ENCODE measurements at places on chromosomes 7 and 10.

- no peak for DNase-seq
These were observed 92.8 kb upstream of the INSIG1 start for GRCh38 chr7:155204744-155205367.

DNA sequence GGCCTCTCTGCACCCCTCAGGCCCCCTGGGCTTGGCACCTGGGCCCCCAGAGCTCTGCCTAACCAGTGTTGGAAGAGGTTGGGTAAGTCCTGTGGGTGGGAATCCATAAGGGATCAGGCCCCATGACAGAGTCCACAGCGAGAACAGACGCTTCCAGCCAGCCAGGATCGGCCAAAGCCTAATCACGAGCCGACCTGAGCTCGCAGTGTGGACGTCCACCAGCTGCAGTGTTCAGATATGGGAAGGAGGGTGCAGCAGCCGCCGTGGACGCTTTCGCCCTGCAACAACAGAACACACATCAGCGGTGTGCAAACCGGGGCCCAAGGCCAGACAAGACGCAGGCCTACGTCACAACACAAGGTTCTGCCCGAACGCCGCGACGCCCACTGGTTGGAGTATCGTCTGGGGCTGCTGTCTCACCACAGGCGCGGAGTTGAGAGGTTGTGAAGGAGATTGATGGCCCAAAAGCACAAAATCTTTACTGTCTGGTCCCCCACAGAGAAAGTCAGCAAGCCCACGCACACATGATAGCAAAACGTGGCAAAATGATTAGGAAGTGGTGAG lies 102.1 kb downstream of the FOXL3 start:
- DNase-seq: no peak

DNA sequence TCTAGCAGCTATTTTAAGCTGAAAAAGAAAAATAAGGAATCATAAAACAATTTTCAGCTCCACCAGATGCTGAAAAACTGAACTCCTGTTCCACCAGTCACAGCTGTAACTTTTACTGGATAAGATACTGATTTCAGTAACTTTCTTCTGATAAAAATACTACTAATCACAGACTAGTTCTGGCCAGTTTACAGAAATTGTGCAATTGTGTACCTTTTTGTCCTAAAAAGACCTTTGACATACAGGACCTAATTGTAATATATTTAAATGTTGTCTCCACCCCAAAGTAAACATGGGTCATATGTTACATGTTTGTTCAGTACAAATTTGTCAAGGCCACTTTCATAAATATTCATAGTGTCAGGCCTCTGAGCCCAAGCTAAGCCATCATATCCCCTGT lies 27.1 kb upstream of the PIP start:
- DNase-seq: no peak

GRCh38 chr7:84237533-84238173 lies 43.1 kb upstream of the SEMA3A start:
- no peak for DNase-seq

DNA sequence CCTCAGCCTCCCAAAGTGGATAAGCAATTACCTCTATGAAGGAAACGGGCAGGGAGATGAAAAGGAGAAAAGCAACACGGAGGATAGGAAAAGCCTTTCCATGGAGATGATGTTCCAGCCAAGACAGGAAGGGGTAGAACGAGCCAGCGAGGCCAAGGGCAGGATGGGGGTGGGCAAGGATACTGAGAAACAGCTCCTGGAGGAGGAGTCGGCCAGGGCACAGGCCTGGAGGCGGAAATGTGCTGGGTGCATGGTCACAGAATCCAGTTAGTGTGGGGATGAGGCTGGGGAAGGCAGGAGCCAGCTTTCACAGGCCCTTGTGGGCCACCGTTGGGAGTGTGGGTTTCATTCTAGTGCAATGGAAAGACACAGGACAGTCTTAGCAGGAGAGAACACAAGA lies 162.6 kb downstream of the JAZF1 start:
- no peak for DNase-seq

GRCh38 chr10:1210667-1211066 lies 154.5 kb downstream of the WDR37 start:
- DNase-seq: no peak

DNA sequence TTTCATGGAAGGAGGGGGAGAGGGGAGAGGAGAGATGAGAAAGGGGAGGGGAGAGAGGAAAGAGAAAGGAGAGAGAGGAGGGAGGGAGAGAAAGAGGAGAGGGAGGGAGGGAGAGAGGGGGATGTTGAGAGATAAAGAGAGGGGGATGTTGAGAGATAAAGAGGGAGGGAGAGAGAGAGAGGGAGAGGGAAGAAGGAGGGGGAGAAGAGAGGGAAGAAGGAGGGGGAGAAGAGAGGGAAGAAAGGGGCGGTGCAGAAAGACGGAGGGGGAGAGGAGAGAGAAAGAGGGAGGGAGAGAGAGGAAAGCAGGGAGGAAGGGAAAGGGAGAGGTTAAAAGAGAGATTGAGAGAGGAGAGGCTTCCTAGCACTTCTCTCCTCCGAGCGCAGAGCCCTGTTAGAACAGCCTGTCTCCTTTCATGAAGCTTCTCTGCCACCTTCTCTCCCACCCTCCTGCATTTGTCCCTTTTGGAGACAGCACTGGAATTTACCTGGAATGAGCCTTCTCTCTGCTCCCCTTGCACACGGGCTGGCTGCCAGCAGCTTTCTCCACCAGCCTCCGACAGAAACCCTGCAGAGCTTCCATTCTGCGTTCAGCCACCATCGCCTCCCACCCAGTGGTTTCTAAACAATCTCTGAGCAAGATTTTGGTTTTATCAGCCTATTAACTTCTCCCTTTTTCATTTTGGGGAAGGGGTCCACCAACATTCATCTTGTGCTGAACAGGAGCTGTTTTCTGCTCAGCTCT lies 74.0 kb upstream of the CARD11 start:
- DNase-seq: no peak

- no peak for DNase-seq
These were observed 84.7 kb downstream of the AUTS2 start for GRCh38 chr7:69683002-69683401.

DNA sequence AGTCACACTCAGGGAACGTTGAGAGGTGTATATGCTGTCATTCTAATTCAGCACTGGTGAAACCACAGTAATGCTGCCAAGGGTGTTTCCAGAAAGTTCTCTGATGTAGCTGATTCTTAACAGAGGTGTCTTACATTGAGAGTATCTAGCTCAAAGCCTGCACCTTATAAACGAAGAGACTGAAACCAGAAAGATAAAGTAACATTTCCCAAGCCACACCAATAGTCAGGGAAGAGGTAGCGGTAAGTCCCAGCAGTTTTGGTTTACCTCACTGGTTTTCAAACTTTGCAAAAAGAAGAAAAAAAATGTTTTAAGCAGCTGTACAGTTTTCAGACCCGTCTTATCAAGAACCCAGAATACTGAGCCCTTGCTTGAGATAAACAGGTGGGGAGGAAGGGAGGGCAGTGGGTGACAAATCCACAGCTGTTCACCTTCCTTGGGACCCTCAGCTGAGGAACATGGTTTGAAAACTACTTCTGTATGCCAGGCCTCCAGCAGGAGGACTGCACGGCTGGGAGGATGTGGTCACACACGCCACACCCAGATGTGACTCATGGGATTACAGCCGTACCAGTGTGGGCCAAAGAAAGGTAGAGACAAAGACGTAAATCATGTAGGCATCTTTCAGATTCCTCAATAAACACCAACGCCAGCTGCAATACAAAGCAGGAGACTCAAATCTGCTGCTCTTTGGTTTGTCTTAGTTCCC lies 63.9 kb upstream of the GSDME start:
- DNase-seq: peak; percentile 63

- no peak for DNase-seq
These were observed 78.7 kb downstream of the CXCL12 start for GRCh38 chr10:44306147-44306710.

- no peak for DNase-seq
These were observed 4.4 kb upstream of the PPP2R2D start for GRCh38 chr10:131896403-131896802.

GRCh38 chr10:78025685-78026364 lies 3.5 kb downstream of the POLR3A start:
- no peak for DNase-seq

GRCh38 chr10:20089879-20090278 lies 273.6 kb downstream of the PLXDC2 start:
- DNase-seq: no peak

DNA sequence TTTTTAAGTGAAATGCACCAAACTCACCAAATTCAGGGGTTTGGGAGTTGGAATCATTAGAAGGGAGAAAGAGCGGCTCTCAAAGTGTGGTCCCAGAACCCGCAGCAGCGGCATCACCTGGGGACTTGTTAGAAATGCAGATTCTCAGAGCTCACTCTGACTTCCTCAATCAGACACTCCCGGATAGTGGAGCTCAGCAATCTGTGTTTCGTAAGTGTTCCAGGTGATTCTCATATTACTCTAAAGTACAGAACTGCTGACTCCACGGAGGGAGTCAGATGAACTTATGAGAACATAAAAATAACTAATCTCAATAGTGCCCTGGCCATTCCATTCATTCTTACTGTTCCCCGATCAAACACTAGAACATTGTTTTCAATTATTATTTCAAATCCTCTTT lies 358.7 kb upstream of the MYO3A start:
- DNase-seq: no peak

GRCh38 chr7:33973231-33974015 lies 68.1 kb downstream of the BMPER start:
- no peak for DNase-seq

- DNase-seq: no peak
These were observed 131.0 kb upstream of the PALS2 start for GRCh38 chr7:24442170-24442777.

DNA sequence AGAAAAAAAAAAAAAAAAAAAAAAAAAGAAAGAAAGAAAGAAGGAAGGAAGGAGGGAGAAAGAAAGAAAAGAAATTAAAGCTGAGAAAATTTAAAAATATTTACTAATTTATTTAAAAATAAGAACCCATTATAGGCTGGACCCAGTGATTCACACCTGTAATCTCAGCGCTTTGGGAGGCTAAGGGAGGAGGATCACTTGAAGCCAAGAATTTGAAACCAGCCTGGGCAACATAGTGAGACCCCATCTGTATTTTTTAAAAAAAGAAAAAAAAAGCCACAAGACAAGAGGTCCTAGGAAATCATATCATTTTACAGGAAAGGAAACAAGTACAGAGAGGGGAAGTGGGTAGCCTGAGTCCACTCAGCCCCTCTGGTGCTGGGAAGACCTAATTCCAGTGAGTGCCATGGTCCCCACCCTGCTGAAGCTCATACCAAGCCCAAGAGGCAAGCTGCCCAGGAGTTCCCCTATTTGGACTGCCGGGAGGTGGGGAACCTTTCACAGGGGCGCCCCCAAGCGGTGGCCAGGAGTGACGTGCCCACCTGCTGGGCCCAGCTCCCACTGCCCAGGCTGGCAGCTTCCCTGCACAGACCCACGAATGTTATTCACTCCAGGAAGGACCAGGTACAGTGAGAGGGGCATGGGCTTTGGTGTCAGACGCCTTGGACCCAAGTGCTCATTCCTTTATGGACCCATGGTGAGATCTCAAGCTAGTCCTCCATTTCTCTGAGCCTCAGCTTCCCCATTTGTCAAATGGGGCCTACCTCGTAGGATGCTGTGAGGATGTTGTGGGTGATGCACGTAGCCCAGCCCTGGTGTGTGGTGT lies 133.6 kb downstream of the ZMIZ1 start:
- DNase-seq: peak; percentile 4

DNA sequence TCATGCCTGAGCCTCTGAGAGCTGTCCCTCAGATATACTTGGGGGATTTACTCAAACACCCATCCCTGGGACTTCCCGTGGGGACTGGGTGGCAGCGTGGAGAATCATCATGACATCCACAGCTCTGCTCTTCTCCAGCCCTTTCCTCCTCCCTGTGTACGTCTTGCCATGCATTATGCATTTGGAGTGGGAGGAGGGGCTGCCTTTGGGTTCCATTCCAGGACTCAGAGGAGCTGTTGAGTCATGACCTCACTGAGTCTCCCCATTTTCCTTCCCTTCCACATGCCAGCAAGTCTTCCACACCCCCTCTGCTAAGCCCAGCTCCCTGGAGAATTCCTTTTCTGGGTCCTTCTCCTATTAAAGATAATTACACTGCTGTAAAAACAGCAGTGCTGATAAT lies 480.7 kb downstream of the SORCS3 start:
- no peak for DNase-seq

DNA sequence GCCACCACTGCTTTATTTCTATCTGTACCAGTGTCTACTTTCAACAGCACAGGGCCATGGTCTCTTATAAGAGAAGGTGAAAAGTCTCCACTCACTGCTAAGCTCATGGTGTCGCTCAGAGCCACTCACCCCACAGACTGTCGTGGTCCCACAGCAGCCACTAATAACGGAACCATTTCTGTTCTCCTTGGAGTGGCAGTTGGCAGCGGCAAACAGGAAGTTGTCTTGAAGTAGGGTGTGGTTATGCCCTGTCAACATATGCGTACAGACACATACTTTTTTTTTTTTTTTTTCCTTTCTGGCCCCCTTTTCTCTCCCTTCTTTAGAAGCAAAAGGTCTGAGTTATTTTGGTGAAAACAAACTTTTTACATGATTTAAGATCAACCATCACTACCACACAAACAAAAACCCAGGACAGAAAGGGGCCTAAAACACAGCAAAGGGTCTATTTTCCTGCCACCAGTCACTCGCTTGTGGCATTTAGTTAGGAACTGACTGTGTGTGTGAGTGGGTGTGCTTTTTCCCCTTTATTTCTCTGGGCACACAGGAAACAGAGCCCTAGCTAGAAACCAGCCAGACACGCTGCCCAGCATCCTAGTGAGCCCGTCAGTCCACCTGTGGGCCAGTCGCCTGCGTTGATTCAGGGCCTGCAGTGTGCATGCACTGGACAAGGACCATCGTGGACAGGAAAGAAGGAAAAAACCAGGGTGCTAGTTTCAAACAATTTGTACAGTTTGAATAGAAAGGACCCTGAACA lies 96.7 kb upstream of the EFCAB10 start:
- DNase-seq: no peak

- DNase-seq: no peak
These were observed 157.3 kb downstream of the CTTNBP2 start for GRCh38 chr7:117715784-117716445.

DNA sequence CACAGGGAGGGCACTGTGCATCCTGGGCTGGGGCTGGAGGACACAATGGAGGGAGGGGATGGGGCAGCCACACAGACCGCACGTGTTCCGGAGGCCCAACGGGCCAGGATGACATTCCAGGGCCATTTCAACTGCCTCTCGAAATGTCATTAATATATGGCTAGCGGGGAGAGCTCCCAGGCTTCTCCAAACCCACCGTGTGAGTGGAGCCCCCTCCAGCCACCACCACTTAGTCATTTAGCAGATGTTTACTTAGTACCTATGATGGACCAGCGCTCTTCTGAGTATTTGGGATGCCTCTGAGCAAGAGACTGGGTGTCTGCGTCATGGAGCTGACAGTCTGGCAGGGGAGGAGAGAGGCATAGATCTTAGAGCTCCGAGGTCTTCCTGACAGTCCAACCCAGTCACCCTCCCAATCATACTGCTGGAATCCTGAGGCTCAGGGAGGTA lies 107.3 kb downstream of the ZMIZ1 start:
- no peak for DNase-seq

- no peak for DNase-seq
These were observed 11.7 kb upstream of the EDRF1 start for GRCh38 chr10:125707541-125708468.

GRCh38 chr10:72367301-72367960 lies 12.7 kb upstream of the DNAJB12 start:
- no peak for DNase-seq

Data from activated CD8-positive, alpha-beta memory T cell treated with anti-CD3 and anti-CD28 coated beads for 1 hour (primary cell).